ENCODE measurements at places on chromosomes 3 and 15.
A peak's percentile ranks its signal among the peaks of the same experiment; 100 is the strongest.

- DNase-seq, result no peak
Measured at GRCh38 chr3:190853464-190853863, 9.0 kb downstream of the GMNC start.

GRCh38 chr3:182201456-182202168, 489.9 kb downstream of the SOX2 start:
- no peak for DNase-seq

- DNase-seq, result no peak
Measured at GRCh38 chr3:184727357-184728009, 15.6 kb upstream of the MAGEF1 start.

DNA sequence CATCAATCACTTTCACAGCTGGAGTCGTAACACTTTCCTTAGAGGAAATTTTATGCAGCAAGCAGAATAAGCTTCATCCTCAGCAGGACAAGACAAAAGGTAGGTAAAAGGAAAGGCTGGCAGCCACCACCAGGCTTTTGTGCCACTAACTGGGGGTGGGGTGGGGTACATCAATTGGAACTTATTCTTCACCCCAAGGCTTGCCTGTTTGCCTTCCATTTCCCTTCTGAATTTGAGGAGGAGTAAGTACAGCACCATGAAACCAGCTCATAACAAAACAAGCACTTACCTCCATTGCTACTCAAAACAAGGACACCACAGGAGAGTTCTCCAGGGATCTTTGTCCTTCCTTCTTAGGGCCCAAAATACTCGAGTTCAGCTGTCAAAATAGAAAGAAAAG, 296.8 kb downstream of the ARRDC4 start:
- DNase-seq, result no peak

DNA sequence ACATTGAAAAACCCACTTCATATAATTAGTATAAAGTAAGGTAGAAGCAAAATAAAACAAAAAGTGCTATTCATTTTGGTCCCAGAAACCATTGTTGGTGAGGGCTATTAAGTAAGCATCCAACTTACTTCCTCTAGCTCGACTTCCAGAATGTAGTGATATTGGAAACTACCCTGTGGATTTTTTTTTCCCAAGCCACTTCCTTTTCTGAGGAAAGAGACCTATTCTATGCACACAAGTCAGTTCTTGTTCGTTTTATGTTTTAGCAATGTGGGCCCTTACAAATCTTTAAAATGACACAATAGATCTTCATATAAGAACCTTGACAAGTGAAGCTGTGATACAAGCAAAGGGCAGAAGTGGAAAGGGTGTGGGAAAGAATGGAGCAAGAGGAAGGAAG, 402.0 kb upstream of the TBL1XR1 start:
- no peak for DNase-seq

DNA sequence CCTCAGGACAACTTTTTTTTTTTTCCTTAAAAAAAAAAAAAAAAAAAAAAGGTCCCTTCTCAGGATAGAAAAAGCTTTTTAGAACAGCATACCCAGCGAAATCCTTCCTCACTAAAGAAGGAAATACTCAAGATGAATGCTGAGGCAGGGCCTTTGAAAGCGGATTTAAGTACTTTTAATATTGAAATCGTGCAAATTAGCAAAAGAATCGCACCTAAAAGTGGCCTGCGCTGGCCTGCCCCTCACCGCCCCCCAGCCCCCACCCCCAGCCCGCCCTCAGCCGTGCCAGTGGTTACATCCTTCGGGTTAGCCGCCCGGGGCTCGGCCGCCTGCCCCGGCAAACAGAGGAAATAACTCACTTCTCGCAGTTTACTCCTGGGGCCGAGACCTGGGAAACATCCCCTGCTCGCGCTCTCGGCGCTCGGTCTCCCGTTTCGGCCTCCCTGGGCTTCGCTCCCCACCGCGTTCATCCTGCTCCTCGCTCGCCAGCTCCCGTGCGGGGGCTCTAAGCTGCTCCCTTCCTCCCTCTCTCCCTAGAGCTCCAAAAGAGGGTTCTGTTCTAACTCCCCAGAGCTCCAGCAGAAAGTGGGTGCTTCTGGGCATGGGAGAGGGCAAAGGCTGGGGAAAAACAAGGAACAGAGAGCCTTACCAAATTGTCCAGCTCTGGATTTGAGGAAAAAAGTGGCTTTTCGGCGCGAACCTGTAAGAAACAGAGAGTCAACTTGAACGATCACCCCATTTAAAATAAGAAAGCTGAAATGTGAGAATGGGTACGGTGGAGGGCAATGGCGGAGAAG, 5.2 kb downstream of the MEIS2 start:
- no peak for DNase-seq

DNA sequence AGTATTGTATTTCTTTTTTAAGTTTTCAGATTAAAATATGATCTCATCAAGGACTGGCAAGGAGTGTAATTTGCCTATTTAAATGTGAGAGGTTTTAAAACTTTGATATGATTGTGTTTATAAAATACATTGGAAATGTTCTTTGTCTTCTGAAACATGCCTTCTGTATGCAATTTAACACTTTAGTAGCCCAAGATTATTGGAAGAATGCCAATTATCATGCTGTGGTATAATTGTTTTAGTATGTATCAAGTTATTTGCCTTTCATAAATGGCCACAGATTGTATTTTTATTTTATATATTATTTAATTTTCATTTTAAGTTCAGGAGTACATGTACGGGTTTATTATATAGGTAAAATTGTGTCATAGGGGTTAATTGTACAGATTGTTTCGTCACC, 31.7 kb downstream of the ECT2 start:
- no peak for DNase-seq

DNA sequence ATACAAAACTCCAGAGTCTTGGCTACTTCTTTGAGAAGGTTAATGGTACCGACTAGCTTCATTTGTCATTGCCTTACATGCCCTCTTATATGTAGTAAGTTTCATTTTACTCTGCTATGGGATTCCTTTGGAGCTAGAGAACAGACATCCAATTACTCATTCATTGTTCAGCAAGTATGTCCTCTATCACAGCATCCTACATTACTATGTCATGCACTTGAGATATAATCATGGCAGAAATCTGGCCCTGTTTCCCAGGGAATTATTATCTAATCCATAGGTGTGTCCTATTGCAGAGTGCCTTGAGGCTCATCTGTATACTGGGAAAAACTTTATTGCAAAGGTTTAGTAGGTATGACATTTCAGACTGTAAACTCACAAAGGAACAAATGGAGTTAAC, 333.1 kb upstream of the NECTIN3 start:
- DNase-seq, result no peak

DNA sequence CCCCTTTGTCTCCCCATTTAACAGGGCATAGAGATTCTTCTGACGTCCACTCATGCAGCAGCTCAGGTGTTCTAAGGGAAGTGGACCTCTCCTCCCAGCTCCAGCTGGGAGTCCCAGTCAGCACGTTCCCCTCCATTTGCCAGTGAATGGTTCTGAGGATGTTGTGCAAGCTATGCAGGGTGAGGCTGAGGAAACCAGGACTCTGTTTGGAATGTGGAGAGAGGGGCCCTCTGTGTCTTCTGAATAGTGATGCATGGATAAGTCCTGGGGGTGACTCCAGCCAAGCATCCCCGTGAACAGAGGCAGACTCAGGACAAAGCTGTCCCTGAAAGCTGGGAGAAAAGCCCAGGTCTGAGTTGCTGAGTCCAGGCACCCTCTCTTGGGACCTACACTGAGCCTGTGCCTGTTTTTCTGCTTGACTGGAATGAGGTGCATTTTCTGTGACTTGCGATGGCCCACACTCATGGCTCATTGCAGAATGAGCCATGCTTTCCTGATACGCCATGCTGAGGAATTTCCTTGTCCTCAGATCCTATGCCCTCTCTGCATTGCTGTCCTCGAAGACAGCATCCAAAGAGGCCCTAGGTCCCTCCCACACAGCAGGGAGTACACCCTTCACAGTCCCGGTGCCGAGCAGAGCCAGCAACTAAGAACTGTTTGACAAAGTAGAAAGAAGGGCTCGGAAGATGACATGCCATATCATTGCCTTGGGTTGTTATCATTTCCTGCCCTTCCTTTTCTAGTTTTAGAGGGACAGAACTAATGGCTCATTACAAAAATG, 185.2 kb downstream of the ATP10A start:
- no peak for DNase-seq

GRCh38 chr3:15063238-15063637, 1.9 kb downstream of the MRPS25 start:
- DNase-seq, result no peak

GRCh38 chr15:64717735-64718495, 57.5 kb downstream of the RBPMS2 start:
- DNase-seq, result no peak

GRCh38 chr15:45026651-45027190, 3.7 kb downstream of the SORD start:
- DNase-seq, result no peak

GRCh38 chr3:125141596-125142419, 70.7 kb downstream of the SLC12A8 start:
- peak; percentile 55 for DNase-seq

All from stimulated activated CD4-positive, alpha-beta T cell treated with anti-CD3 and anti-CD28 coated beads, Interleukin-1b, Interleukin-23, amount 100 ng/mL, for 4 hours (primary cell).